ENCODE measurements at places on chromosomes 4 and X. TPM values are rescaled to one million over a fixed set of nuclear protein-coding genes. Genes with fewer than 3 reads are reported as not detected.

STATH gene
- total RNA-seq = not detected

ABCG2 gene
- total RNA-seq = 0.56 TPM

PROM1 gene
- total RNA-seq = not detected

CCDC110 gene
- total RNA-seq = not detected

- DNase-seq = no peak
Measured at GRCh38 chrX:9532349-9532748, 67.5 kb downstream of the TBL1X start.

DNA sequence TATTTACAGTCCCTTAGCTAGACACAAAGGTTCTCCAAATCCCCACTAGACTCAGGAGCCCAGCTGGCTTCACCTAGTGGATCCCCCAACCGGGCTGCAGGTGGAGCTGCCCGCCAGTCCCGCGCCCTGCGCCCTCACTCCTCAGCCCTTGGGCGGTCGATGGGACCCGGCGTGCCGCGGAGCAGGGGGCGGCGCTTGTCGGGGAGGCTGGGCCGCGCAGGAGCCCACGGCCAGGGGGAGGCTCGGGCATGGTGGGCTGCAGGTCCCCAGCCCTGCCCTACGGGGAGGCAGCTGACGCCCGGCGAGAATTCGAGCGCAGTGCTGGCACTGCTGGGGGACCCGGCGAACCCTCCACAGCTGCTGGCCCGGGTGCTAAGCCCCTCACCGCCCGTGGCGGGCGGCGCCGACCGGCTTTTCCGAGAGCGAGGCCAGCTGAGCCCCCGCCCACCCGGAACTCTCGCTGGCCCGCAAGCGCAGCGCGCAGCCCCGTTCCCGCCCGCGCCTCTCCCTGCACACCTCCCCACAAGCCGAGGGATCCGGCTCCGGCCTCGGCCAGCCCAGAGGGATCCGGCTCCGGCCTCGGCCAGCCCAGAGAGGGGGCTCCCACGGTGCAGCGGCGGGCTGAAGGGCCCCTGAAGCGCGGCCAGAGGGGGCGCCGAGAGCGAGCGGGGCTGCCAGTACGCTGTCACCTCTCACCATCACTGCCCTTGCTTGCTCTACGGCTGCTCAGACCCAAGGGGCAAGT is 39.4 kb downstream of the WFS1 start:
- no peak for DNase-seq

DNA sequence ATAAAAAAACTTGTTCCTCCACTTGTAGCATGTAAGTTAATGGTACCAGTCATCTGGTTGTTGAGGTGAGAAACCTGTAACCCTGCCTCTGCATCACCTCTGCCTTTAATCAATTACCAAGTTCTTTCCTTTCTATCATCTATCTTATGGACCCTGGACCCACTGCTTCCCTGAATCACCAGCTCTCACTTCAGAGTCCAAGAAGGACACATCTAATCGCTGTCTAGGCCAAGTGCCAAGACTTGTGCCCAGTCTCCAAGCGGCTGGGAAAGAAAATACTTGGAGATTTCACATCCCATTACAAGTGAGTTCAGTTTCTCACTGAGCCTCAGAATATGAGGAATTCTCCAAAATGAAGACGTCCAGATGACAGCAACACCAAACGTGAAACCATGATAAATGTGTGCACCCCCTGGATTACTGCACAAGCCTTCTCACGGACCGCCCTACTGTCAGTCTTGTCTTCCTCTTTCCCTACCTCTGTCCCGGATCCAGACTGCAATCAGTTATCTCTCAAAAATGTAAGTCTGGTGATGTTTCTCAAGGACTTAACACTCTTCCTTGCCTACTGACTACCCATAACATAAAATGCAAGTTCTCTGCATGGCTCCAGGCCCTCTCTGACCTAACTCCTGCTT is 10.4 kb downstream of the PALLD start:
- no peak for DNase-seq

- no peak for DNase-seq
Measured at GRCh38 chr4:138898282-138898681, 117.3 kb upstream of the NOCT start.

- DNase-seq = no peak
Measured at GRCh38 chr4:127045861-127046260, 586.9 kb upstream of the INTU start.

DNA sequence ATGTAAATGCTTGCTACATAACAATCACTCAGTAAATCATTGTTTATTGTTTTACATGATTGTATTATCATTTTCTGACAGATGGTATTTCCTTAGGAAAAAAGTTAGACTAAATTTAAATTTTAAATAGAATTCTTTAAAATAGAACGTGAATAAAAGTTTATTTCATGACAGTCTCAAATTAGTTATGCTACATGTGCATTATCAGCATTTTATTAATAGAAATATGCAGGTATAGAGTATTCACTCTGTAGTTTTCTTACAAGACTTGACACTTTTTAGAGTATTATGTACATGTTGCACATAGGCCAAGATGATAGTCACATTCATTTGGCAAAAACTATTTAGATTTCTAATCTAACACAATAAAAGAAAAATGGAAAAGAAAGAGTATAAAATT is 213.3 kb upstream of the SPRY1 start:
- no peak for DNase-seq

All from activated CD4-positive, alpha-beta T cell treated with anti-CD3 and anti-CD28 coated beads, Interleukin-2, amount 10 ng/mL, durations not matched to agents 24 days and 14 days (primary cell).